ENCODE measurements at places on chromosomes 4 and X.
A peak's percentile ranks its signal among the peaks of the same experiment; 100 is the strongest.

- no peak for DNase-seq
These were observed 79.6 kb upstream of the NPNT start for GRCh38 chr4:105815701-105816100.

GRCh38 chr4:71559957-71560571 is 221.2 kb downstream of the SLC4A4 start:
- no peak for DNase-seq

GRCh38 chr4:184369871-184370270 is 104.5 kb downstream of the IRF2 start:
- DNase-seq = no peak

GRCh38 chrX:106684207-106684606 is 42.3 kb upstream of the RNF128 start:
- no peak for DNase-seq

GRCh38 chrX:72037601-72038000 is 94.1 kb downstream of the RTL5 start:
- no peak for DNase-seq

GRCh38 chr4:38330936-38331335 is 333.1 kb upstream of the KLF3 start:
- no peak for DNase-seq

DNA sequence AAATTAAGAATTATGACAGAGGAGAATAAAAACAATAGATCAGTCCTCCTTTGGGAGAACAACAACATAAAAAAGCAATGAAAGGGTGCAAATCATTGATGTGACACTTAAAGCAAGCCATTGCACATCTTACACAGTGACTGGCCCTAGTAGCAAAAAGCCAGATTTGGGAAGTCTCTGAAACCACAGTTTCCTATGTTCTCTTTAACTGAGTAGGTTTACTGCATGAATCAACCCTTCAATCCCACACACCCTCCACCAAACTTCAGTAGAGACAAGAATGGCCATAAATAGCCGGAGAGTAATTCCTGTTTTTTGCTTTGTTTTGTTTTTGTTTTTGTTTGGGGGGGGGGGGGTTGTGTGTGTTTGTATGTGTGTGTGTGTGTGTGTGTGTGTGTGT is 180.8 kb downstream of the VEGFC start:
- DNase-seq = no peak

- peak; percentile 65 for DNase-seq
These were observed 1.5 kb upstream of the MSMO1 start for GRCh38 chr4:165325732-165326512.

DNA sequence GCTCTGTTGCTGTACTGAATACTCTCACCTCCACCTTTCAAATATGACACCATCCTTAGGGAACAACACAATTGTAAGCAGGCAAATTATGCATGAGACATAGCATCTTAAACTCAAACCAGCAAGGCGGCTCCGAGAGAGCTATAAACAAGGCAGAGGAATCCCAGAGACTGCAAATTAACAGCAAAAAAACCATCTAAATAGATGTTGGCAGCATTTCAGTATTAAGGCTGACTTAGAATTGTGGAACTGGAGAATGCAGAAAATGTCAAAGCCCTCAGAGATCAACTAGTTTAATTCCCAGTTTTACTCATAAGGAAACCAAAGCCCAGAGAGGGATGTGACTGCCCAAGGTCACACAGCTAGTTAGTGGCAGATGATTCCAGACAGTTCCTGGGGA is 37.2 kb upstream of the SPANXC start:
- no peak for DNase-seq

DNA sequence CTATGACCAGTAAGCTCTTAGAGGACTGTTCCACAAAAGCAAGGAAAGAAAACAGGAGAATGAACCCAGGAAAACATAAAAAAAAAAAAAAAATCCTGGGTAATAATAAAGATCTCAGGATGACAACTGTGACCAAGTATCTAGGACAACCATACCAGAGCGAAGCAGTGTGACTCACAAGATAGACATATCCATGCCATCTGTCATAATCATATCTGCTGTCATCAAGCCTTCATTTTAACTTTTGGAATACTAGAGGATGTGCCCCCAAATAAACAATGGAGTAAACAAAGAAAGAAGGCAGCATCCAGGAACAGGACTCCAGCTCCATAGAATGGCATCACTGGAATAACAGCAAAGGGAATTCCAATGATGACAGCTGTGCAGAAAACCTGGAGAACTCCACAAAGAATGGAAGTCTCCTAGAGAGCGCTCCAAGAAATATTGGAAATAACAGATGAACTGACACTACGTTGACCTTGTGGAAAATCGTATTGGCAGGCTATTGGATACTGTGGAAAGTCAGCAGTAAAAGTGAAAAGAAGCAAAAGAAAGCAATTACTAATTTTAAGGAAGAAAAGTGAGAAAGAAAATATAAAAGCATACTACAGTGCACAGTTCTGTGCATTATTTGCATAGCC is 35.3 kb downstream of the HPGDS start:
- peak; percentile 21 for DNase-seq

DNA sequence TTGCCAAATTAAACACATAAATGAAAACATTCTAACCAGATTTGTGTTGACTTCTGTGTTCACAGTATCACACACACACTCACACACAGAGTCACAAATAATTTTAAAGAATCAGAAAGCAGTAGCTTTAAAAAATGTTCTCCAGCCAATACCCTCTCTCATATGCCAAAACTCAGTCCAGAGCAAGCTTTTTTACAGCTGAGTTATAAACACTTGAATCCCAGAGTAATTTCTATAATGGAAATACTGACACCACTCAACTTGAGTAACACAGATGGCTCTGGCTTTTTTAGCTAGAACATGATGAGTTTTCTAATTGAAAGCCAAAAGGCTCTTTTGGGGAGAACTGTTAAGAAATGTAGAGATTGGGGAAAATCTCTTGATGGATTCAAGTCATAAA is 100.8 kb downstream of the DOCK11 start:
- no peak for DNase-seq

- peak; percentile 62 for DNase-seq
These were observed 270.1 kb upstream of the LDB2 start for GRCh38 chr4:17168571-17168970.

DNA sequence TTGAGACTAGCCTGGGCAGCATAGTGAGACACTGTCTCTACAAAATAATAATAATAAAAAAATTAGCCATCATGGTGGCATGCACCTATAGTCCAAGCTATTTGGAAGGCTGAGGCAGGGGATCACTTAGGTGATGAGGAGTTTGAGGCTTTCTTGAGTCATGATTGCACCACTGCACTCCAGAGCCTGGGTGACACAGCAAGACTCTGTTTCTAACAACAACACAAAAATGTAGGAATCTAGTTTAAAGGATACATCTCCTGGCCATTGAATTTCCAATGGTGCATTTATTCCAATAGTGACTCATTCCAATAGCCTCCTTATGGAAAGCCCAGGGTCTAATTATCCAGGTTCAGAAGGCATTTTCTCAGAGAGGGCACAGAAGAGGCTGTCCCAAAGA is 21.9 kb upstream of the HERC6 start:
- no peak for DNase-seq

DNA sequence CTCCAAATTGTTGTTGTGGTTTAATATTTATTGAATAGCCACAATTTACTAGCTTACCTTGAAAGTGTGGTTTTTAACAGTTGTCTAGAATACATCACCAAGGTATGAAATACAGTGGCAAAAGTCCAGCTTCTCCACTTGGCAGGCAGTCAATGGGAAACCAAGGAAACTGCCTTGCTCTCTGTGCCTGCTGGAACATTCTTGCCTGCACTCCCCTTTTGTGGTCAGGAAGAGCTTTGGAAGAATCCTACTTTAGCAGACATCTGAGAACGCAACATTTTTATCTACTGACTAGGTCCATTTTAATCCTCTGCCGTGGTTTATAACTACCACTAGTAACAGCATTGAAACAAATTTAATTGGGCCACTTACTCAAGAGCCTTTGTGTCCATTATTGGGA is 64.5 kb downstream of the TENM3 start:
- no peak for DNase-seq

DNA sequence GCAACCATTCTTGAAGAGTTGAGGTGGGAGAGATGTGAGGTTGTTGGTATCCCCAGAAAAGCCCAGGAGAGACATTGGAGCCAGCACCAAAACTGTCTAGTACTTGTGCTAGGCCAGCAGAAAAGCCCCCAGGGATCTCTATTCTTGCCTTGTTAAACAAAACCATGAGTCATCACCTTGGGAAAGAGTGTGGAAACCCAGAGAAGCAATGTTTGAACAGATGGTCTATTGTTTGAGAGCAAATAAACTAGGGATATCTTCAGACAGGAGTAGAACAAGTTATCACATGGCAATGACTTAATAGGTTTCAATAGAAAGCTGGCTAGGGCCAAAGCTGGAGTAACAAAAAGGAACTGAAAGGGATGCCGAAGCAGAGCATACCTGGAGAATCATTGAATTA is 195.7 kb upstream of the CASK start:
- DNase-seq = peak; percentile 2

DNA sequence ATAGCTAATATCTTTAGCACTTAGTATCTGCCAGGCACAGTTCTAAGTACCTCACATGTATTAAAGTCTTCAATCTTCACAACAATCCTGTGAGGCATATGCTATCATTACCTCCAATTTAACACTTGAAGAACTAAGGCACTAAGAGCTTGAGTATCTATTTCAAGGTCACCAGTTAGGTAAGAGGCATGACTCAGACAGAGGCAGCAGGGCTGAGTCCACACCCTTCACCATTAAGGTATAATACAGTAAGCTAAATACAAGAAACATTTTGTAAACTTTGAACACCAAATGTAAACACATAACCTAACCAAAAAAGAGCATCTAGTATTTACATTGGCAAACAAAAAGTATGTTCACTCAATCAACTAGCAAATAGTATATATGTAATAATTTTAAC is 1410.9 kb downstream of the PCDH18 start:
- no peak for DNase-seq

- no peak for DNase-seq
These were observed 1.2 kb upstream of the CD40LG start for GRCh38 chrX:136646602-136647239.

DNA sequence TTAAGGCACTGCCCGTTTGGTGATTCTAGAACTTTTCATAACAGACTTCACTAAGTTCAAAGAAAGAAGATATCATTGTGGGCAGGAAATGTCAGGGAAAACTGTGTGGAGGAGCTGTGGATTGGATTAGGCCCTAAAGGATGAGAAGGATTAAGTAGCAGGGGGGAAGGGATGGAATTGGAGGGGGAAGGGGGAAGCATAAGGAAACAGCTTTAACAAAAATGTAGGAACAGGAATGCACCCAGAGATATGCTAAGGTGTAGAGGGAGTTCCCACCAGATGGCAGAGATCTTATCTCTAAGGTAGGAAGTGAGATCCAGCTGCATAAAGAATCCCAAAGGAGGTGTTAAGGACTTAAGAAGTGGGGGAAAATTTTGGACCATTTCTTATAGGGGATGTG is 114.5 kb downstream of the LARP7 start:
- DNase-seq = no peak

DNA sequence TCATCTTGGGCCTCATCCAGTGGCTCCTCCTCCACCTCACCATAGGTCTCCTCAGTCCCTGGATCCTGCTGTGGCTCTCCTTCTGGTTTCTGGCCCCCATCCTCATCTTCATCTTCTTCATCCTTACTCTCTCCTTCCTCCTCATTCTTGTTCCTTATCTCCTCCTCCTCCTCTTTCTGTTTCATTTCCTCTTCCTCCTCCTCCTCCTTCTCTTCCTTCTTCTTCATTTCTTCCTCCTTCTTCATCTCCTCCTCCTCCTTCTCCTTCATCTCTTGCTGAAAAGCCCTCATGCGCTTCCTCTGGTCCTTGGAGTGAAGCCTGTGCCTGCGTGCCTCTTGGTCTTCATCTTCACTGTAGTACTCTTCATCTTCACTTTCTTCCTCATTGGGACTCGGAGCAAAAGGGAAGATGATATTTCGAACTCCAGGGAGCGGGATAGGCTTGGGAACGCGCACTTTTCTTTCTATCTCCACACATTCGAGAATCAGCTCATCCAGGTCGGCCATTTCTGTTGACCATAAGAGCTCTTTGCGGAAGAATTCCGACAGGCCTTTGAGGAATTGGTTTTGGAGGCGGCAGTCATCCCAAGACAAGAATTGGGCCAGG is 1.5 kb downstream of the RTL5 start:
- DNase-seq = no peak

- DNase-seq = no peak
These were observed 20.7 kb upstream of the CTSO start for GRCh38 chr4:155974476-155974749.

DNA sequence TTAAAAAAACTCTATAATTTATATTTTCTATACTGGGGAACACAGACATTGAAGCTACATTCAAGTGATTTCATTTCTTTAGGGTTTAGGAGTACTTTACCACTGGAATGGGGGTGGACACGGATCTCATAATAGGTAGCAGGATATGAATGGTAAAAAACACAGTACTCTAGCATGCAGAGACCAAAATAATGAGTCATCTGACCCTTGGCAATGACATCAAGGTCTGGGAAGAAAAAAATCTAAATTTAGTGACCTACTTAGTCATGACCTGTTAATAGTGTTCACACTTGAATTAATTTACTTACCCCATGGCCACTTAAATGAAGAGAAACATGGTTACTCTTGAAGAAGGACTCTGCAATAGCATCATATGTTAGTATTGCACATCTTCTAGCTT is 187.9 kb downstream of the EPHA5 start:
- DNase-seq = peak; percentile 2

GRCh38 chr4:20311856-20312255 is 60.2 kb downstream of the SLIT2 start:
- DNase-seq = no peak

GRCh38 chr4:157791236-157791635 is 381.6 kb downstream of the GASK1B start:
- DNase-seq = no peak

- no peak for DNase-seq
These were observed 83.1 kb downstream of the DMD start for GRCh38 chrX:33128048-33128805.

GRCh38 chr4:105805501-105806120 is 89.7 kb upstream of the NPNT start:
- DNase-seq = no peak

DNA sequence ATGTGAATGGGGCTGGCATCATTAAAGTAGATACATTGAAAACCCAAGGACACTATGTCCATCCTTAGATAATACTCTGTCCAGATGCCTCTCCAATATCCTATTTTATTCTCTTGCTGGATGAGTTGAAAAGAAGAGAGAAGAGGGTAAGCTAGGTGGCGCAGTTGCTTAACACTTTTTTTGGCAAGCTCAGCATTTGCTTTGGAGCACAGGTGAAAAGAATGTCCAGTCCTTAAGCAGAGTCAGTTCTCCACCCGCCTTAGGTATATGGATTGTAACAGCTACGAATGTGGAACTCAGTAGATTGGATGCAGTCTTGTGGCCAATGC is 208.4 kb downstream of the NWD2 start:
- DNase-seq = peak; percentile 84

GRCh38 chrX:12443534-12444098 is 305.3 kb downstream of the FRMPD4 start:
- no peak for DNase-seq

Data from dermis blood vessel endothelial cell (primary cell).